Urinary bladder (tissue), 4 donors: ENCODE measurements at places on chromosomes 16 and 17.

GRCh38 chr16:10531582-10531981 lies 48.8 kb downstream of the EMP2 start:
- no peak for DNase-seq

GRCh38 chr17:15496735-15497670 lies 29.6 kb upstream of the CDRT4 start:
- no peak for DNase-seq

- DNase-seq = no peak
Observed at GRCh38 chr17:57413848-57414651, 157.7 kb downstream of the MSI2 start.

DNA sequence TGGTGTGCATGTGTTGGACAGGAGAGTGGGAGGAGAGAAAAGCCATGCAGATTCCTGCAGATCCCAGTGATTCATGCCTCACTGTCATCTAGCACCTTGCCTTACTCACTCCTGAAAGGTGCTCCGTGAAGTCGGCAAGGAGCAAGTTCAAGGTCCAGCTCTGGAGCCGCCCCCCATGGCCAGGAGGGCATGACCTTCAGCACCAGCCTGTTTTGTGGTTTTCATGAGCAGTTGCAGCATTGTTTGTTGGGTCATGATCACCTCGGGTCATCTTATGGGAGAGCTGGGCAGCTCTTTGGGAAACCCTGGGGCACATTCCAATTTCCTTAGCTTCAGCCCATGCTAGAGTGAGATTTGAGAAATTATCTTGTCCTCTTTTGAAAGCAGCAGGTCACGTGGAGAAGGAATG lies 137.5 kb upstream of the IRX3 start:
- DNase-seq = no peak

- DNase-seq = no peak
Observed at GRCh38 chr16:34050787-34051320, 591.4 kb downstream of the TP53TG3F start.

GRCh38 chr17:55969562-55970324 lies 183.5 kb upstream of the ANKFN1 start:
- DNase-seq = no peak

DNA sequence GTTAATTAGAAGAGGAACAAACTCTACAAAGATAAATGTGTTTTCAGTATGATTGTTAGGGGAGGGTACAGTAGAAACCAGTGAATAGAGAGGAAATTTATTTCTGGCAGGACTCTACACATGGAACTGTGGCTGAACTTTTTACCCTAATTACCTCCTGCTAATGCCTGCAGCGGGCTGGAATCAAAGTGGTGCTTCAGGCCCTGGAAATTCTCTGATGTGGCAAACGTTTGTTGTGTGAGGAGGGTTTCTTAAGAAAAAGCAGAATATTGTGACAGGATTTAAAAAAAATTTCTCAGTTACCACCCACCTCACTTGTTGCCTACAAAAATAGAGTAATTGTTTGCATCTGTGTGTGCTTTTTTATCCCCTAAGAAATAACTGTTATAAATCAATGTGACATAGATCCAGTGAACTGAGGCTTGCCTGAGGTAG lies 154.5 kb downstream of the BCAS3 start:
- no peak for DNase-seq

- DNase-seq = no peak
Observed at GRCh38 chr16:66596986-66597848, 7.3 kb upstream of the CMTM3 start.

DNA sequence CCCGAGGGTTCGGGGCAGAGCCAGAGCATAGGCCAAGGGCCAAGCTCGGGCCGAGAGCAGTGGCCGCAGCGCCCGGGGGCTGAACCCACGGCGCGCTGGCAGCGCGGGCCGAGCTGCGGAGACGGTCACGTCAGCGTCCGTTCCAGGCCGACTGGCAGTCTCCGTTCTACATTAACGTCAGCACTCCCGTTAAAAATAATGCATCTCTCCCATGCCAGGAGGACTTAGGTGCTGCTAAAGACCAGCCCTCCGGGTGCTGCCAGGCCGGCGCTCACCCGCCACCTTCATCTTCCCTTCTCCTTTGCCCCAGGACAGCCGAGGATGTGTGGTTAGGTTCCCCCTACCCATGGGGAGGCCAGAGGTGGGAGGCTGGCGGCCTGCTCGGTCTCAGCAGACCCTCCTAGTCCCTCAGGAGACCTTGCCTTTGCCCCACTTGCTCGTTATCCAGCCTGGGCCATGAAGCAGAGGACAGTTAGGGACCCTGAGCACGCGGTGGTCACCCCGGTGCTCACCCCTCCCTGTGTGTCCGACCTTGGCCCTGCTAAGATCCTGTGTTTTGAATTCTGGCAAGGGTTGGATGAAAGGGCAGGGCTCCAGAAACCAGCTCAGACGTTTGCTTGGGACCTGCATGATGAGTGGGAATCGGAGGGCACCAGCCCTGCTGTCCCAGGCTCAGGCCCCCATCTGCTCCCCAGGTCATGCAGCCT lies 572 bp downstream of the MPG start:
- DNase-seq = no peak

DNA sequence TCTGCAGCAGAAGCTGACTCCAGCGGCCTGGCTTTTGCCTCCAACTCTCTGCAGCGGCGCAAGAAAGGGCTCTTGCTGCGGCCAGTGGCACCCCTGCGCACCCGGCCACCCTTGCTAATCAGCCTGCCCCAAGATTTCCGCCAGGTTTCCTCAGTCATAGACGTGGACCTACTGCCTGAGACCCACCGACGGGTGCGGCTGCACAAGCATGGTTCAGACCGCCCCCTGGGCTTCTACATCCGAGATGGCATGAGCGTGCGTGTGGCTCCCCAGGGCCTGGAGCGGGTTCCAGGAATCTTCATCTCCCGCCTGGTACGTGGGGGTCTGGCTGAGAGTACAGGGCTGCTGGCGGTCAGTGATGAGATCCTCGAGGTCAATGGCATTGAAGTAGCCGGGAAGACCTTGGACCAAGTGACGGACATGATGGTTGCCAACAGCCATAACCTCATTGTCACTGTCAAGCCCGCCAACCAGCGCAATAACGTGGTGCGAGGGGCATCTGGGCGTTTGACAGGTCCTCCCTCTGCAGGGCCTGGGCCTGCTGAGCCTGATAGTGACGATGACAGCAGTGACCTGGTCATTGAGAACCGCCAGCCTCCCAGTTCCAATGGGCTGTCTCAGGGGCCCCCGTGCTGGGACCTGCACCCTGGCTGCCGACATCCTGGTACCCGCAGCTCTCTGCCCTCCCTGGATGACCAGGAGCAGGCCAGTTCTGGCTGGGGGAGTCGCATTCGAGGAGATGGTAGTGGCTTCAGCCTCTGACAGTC lies 1.3 kb downstream of the PARD6A start:
- no peak for DNase-seq

DNA sequence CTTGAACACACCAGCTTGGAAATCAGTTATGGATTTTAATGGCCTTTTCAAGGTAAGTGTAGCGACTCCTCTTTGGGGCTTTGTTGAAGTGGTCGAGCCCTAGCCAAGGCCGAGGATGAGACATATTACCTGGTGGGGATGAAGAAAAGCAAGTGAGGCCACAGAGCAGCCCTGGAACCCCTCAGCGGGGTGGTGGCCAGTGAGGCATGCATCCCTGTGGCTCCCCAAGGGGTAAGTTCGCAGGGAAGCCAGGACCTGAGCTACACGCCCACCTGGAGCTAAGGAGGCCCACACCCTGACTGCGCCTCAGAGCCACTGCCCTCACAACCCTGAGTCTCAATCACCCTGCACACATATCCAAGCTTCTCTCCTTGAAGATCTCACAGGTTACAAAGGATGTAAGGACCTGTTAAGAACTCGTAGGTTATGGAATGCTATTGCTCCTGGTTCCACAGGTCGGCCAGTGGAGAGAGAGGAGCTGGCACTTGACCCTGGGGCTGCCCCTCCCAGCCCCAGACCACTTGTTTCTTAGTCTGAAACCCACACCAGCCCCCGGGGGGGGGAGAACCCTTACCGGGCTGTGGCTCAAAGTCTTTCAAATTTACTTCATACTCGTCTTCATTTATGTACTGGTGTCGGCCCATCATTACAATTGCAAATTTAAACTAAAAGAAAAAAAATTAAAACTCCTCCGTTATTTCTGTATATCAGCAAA lies 12.0 kb downstream of the LITAFD start:
- DNase-seq = no peak

DNA sequence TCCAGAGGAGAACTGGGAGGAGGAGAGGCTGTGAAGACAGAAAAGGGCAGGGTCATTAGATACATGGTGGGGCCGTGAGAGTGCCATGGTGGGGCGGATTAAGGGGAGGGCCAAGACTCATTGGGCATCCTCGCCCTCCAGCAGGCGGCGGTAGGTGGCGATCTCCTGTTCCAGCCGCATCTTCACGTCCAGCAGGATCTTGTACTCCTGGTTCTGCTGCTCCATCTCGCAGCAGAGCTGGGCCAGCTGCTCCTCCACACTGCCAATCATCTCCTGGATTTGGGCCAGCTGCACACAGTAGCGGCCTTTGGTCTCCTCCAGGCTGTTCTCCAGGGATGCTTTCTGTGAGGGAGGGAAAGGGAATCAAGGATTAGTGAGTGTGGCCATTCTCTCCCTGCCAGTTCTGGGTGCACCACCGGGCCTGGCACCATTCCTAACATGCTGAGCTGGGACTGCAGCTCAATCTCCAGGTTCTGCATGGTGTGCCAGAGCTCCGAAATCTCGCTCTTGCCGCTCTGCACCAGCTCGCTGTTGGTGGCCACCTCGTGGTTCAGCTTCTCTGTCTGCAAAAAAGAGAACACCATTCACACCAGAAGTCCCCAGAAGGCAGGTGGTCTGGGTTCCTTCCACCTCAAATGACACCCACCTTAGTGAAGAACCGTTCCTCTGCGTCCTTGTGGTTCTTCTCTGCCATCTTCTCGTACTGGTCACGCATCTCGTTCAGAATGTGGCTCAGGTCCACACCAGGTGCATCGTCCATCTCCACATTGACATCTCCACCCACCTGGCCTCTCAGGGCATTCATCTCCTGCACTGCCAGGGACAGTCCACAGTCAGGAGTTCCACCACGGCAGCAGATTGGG lies 129.0 kb downstream of the CCDC144A start:
- no peak for DNase-seq

DNA sequence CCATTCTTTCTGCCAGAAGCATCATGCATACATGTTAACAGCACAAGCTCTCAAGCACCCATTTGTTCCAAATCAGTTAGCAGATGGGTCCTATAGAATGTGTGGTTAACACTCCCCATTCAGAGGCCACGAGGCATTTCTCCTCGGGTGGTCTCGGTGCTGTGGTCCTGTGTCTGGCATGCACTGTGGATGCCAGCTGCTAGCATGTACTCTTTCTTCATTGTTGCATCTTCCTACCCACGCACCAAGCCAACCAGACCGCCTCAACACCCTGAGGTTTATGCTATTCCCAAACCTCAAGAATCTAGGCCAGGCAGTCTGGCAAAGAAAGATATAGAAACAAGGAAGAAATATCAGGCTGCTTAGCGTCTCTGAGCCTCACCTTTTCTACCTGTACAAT lies 27.8 kb upstream of the MRTFB start:
- DNase-seq = no peak

- no peak for DNase-seq
Observed at GRCh38 chr16:46573008-46573833, 48.0 kb downstream of the SHCBP1 start.

- no peak for DNase-seq
Observed at GRCh38 chr17:62388856-62389255, 8.5 kb downstream of the EFCAB3 start.

DNA sequence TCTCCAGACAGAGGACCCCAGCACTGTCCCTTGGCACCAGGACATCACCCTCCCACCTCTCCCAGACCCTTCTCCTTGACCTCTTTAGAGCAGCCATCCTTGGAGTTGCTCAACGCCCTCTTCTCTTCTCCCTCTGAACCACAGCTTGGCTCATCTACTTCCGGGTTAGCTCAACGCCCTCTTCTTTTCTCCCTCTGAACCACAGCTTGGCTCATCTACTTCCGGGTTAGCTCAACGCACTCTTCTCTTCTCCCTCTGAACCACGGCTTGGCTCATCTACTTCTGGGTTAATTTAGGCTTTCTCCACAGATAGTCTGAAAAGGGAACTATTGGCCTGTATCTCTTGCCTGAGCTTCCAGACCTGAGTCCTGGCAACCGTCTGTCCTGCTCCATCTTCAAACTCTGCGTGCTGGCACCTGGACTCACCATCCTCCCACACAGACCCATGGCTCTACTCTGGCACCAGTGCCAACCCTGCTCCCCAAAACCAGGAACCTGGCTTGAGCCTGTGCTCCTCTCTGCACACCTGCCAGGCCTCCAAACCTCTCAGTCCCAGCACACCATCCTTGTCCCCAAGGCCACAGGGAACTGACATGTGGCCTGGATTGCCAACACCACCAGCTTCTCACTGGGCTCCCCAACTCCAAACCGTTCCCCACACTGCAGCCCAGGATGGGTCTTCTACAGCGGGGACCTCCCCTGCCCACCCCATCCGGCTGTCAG lies 25.3 kb upstream of the FAAP100 start:
- DNase-seq = no peak

DNA sequence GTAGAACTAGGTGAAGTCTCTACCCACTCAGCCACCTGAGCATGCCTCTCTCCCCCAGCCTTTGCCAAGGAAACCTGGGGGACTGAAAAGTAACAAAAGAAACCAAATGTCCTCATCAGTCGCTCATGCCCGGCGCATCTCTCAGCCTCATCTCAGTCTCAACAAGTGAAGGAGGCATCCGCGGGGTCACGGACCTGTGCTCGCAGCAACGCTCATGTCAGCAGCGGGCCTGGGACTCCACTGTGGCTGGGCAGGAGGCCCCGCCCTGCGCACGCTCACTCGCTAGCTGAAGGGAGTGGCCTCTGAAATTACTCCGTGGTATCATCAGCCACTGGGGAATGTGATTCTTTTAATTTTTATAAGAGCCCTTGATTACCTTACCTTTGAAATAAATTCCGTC lies 31.3 kb downstream of the MAP1LC3B start:
- DNase-seq = no peak

DNA sequence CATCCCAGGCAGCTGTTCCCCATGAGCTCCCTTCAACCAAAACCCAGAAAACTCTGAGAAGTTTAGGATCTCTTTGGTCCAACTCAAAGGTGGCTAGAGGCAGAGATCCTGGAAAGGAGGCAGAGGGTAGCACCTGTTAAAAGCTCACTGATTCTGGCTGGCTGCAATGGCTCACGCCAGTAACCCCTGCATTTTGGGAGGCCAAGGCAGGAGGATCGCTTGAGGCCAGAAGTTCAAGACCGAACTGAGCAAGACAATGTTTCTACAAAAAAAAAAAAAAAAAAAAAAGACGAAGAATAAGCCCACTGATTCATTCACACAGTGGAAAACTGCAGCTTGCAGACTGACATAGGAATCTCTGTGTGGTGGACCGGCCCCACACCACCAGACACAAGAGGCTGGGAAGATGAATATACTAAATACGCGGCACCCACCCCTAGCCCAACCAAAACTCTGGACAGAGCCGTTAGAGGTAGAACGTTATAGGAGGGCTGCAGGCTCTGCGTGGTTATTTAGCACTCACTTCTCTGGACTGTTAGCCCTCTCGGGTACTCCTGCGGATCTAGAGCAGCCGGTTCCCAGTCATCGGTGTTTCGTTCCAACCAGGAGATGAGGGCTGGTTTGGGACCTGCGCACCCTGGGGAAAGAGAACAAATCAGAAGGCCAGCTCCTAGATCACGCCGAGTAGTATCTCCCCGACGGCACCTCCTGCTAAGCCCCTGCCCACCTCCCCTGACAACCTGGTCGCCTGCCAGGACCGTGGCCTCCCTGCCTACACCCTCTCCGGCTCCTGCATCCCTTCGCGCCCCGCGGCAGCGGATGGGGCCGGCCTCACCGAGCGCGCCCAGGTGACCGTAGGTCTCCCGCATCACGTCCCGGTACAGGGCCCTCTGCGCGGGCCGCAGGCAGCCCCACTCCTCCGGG lies 925 bp downstream of the ZNF689 start:
- no peak for DNase-seq
